ENCODE measurements at places on chromosomes 2 and 18.

GRCh38 chr2:196242131-196242620 is 70.8 kb upstream of the STK17B start:
- no peak for DNase-seq

DNA sequence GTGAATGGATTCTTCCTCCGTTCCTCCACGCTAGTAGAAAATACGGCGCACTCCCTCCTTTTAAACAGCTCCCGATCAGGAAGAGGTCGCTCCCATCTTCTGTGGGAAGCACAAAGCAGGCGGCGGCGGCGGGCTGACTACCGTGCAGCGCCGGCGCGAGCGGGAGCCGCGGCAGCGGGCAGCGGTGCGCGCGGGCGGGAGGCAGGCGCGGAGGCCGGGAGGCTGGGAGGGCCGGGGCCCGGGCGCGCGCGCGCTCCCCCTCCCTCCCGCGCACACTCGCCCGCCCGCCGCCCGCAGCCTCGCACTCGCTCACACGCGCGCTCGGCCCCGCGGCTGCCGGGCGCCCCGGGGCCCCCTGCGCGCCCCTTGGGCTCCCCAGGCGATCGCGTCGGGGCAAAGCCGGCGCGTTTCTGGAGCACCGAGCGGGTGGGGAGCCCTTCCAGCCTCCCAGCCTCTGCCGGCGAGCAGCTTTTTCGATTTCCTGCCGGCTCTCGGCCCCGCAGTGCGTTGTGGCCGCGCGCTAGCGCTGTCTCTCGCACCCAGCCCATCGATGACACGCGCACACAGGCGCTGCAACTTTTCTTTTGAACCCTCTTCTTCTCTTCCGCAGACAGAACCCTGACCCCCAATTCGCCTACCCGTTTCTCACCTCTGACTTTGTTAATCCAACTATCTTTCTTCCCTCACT is at the start of gene SLC8A1:
SLC8A1 (minus strand) TSS at position 173 of the 688 bp plus-strand sequence.
- no peak for DNase-seq

DNA sequence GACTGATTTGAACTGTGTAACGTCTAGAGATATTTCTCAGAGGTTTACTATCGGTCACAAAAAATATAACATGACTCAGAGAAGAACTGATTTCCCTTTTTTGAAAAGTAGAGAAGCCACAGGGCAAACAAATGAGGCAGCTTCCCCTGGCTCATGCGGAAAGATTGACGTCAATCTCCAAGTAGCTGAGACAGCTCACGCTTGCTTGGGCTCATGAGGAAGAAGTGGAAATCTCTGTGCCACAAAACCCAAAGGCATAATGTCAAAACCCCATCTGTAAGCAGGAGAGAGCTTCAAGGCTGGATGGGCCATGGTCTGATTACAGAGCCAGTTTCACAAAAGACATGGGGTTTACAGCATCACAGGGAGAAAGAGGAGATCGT is 188.1 kb downstream of the ARL4C start:
- peak; percentile 65 for DNase-seq

- no peak for DNase-seq
Observed at GRCh38 chr2:232295971-232296370, 82.6 kb upstream of the ALPP start.

DNA sequence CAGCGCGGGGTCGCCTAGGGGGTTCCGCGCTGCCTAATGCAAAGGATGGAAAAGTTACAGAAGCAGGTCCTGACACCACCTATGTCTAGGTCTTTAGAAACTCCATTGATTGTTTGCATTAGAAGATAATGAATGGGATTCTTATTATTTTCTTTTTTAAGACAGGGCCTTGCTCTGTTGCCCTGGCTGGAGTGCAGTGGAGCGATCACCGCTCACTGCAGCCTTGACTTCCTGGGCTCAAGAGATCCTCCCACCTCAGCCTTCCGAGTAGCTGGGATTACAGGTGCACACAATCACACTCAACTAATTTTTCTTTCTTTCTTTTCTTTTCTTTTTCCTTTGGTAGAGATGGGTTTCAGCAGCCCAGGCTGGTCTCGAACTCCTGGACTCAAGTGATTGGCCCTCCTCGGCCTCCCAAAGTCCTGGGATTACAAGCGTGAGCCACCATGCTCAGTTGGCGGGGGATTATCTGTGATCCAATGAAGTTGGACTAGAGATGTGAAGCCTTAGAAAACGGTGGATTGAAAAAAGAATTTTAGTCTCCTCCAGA is 761 bp upstream of the IDH1 start:
- DNase-seq = no peak

GRCh38 chr2:9297156-9297555 is 90.5 kb downstream of the ASAP2 start:
- no peak for DNase-seq

DNA sequence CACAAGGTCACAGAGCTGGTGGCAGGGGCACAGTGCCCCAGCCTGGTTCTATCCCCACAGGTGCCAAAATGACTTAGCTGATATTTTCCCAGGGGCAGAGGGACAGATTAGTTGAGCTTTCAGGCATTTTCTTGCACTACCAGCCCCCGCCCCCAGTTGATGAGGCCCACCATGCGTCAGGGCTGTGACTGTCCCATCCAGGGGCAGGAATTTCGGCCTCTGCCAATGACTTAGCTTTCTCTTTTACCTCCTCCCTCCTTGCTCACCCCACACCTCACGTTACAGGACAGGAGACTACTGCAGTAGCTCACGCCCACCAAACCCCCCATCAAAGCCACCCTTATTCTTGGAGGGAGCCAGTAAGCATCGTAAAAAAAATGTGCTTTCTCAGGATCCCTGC is 31.5 kb downstream of the MRO start:
- DNase-seq = no peak

DNA sequence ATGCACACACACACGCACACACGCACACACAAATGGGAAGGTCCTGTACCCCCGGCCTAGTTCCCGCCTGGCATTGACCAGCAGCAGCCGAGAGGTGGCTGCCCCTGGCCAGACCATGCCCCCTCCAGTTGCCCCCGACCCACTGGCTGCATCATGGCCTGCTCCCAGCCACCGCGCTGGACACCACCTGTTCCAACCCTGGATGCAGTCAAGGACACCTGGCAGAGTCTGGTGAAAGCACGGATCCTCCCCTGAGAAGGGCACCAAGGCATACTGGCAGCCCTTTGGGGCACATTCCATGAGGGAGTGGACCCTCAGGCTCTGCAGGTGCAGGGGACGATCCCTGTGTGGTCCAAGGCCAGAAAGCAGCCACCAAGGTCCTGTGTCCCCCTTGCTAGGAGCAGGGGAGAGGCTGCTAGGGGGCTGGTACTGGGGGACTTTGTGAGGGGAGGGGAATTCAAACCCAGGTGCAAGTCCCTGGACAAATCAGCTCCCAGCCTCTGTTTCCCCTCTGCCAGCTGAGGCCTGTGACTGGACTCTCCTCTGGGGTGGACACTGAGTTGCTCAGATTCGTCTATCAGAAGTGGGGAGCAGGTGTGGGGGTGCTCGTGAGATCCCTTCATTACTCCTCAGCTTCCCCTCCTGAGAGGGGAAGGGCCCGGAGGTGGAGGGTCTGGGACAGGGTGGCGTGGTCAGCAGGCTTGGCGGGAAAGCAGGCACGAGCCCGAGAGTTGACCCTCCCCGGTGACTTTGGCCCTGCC is 3.5 kb downstream of the ESPNL start:
- no peak for DNase-seq

DNA sequence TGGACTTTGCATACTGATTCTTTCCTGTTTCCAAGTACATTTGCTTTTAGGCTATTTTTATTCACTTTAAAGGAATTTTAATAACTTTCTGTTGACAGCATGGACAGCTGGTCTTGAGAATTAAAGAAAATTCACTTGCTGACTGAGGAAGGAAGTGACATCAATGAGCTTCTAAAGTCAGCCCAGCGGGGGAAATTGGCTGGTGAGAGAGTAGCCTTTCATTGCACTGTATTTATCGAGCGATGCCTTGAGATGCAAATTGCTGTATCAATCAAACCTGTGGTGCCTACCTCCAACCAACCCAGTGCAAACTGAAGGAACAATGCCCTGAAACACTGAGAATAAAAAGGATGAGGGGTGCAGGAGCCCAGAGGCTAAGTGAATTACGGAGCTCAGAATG is 91.4 kb upstream of the AQP4 start:
- no peak for DNase-seq

Measured in stimulated activated CD4-positive, alpha-beta T cell treated with anti-CD3 and anti-CD28 coated beads, Interleukin-4, amount 100 ng/mL, for 48 hours (primary cell).